ENCODE measurements at places on chromosomes 3 and 15. TPM values are rescaled to one million over a fixed set of nuclear protein-coding genes. Genes with fewer than 3 reads are reported as not detected.

DNA sequence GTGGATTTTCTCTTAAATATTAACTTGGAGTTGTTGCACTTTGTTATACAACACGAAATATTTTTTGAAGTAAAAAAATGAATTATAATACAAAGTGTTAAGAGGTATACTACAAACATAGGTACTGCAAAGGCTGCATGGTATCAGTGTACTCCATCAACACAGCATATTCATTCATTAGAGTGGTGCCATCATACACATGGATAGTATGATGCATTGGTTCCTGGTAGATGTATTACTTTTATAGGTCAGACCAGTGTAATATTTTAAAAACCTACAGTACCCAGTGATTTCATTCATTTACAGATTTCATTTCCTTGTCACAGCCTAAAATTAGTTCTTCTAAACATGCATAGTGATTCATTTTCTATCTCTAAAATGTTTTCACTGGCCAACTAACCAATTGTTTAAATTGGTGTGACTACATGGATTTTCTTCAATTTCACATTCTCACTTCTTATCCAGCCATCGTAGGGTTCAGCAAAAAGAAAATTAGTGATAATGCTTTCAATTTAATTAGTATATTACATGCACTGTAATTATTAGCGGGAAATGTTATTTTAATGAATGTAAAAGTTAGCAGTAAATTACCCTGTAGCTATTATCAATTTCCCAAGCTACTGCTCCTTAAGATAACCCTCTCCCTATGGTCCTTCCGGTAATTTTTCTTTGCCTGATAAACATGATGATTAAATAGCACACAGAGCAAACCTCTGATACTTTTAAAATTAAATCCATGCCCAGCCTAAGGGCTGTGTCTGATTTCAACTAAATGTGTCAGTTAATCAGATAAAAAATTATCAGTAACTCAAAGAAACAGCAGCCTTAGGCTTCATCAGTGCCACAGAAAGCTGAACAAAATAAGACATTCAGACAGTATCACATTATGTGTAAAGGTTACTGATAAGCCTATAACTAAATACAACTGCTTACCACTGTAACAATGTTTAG is 68.4 kb downstream of the DPH6 start:
- DNase-seq = no peak

- no peak for DNase-seq
Measured at GRCh38 chr15:69096196-69096595, 64.2 kb upstream of the GLCE start.

- DNase-seq = no peak
Measured at GRCh38 chr3:17678116-17678741, 64.2 kb downstream of the TBC1D5 start.

DNA sequence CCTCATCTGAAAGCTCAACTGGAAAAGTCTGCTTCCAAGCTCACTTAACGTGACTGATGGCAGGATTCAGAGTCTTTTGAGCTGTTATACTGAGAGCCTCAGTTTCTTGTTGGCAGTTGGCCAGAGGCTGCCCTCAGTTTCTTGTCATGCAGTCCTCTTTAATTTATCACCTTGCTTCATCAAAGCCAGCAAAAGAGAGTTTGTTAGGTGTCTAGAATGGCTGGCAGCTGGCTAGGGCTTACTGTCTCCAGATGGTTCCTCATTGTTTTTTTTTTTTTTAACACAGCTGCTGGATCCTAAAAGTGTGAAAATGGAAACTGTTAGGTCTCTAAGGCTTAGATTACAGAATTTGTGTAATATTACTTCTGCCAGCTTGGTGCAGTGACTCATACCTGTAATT is 310.6 kb downstream of the PDCD6IP start:
- no peak for DNase-seq

DNA sequence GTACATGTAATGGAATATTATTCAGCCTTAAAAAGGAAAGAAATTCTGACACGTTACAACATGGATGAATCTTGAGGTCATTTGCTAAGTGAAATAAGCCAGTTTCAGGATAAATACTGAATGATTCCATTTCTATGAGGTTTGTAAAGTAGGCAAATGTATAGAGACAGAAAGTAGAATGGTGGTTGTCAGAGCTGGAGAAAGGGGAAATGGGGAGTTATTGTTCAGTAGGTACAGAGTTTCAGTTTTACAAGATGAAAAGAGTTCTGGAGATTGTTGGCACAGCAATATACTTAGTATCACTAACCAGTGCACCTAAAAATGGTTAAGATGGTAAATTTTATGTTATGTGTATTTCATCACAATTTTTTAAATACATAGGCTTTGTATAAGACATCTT is 60.6 kb downstream of the USP8 start:
- no peak for DNase-seq

DNA sequence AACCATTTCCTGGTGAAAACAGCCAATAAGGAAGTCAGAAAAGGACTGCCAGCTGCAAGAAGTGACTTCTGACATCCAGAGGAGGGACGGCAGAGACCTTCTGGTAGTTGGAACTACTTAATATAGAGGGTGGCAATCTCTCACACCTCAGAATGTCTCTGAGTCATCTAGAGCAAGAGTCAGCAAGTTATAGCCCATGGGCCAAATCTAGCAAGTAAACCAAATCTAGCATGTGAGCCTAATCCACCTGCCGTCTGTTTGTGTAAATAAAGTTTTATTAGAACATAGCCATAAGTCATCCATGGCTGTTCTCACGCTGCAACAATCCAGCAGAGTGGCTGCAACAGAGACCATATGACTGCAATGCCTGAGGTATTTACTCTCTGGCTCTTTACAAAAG is 160.5 kb upstream of the NR2E3 start:
- DNase-seq = no peak

- peak; percentile 10 for DNase-seq
Measured at GRCh38 chr3:61181874-61182273, 69.4 kb downstream of the FHIT start.

DNA sequence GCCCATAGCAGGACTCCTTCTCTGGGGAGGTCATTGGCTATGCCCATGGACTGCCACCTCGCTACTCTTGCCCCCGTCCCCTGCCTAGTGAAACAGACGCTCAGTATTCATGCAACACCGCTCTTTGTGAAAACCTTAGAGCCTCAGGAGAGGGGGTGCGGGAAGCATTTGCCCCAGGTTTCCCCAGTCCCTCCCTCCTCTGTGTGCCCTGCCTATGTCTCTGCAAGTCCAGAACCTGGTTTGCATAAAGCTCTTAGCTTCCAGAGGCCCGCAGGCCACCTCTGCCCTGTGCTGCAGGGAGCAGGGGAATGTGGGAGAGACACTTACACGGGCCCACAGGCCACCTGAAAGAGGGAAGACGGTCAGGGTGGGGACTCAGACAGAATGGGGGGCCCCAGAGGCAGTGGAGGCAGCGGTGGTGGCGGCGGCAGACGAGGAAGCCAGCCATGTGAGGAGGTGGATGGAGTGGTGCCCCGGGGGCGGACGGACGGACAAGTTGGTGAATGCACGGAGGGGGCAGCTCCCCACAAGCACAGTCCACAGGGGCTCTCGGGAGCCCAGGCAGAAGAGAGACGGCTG is 33.8 kb upstream of the CTSH start:
- no peak for DNase-seq

DNA sequence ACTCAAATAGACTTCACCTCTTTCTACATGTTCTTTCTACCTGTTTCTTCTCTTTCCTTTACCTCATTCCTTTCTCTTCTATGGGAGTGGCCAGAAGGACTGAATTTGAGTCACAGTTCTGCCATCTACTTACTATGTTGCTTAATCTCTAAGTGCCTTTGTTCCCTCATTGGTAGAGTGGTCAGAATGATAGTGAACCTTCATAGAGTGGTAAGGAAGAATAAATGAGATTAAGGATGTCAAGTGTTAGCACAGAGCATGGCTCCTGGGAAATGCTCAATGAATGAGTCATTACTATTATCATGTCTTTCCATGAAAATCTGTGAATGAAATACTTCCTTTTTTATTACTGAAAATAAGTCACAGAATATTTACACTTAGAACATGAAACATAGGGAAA is 17.5 kb downstream of the TMEM207 start:
- DNase-seq = no peak

DNA sequence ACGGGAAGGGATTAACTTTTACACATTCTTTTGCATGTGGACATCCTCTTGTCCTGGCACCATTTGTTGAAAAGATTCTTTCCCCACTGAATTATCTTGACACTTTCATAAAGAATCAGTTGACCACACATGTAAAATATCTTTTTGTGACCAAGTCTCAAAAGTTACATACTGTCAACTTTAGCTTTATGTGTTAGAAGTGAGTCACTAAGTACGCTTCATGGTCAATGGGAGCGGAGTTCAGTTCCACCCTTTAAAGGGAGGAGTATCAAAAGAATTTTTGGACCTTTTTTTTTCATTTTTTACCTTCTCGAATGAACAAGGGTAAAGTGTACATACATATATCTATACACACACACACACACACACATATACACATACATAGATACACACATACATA is 35.4 kb downstream of the MAPK6 start:
- DNase-seq = no peak

GRCh38 chr3:27758083-27758482 is 36.0 kb upstream of the EOMES start:
- DNase-seq = peak; percentile 7

DNA sequence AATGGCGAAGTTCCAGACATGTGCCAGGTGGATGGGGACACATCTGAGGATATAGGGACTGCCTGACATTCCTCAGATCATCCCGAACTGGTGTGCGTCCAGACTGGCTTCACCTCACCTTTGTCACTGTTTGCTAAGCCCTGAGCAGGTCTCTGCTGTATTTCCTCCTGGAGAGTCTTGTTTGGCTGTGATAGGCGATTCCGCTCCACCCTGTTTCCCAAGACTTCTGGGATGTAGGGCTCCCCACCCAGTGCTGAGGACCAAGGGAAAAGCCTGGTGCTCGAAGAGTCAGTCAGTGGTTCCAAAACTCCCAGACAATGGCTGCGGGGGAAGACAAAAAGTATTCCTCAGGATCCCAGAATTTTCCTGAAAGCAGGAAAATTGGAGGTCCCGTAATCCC is 11.1 kb upstream of the FURIN start:
- no peak for DNase-seq

DNA sequence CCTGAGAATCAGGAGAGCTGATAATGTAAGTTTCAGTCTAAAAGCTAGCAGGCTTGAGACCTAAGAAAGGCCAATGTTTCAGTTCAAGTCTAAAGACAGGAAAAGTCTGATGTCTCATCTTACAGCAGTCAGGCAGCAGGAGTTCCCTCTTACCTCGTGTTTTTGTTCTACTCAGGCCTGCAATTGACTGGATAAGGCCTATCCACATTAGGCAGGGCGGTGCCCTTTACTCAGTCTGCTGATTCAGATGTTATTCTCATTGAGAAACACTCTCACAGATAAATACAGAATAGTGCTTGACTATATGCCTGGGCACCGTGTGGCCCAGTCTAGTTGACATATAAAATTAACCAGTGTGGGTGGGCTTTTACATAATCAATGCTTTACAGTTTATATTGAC is 122.4 kb downstream of the NR1D2 start:
- no peak for DNase-seq

The PDIA5 gene
- total RNA-seq = 23.2 TPM

The ACP3 gene
- not detected for total RNA-seq

The NT5DC2 gene
- 73.4 TPM for total RNA-seq

The HCN4 gene
- not detected for total RNA-seq
